GM03348 (cell line): ENCODE measurements at places on chromosomes 2 and 18.

DNA sequence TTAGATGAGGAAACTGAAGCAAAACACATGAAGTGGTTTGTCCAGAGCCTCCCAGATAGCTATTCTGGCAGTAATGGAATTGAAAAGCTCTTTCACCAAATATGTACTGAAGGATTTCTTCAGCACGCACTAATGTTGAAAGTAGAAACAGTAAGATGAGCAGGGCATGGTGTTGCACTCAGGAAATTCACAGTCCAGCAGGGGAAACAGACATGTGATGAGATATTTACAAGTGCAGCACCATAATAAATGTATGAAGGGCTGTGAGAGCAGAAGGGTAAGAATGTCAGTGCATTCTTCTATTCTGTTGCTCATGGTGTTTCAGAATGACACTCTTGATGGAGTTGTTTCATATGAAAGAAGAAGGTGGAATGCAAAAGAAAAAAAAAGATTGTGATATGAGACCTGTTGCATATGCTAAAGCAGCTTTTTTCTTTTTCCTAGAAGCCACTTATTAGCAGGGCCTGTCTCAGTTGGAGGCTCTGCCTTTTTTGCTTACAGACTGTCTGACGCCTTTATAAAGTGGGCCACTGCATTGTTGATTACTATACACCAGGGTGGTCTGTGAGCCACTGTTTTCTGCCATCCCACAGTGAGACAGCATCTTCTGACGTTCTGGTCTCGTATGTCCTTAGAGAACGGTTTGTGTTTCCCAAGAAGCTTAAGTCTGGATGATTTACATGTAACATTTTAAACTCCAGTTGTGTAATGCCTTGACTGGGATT is 516.9 kb downstream of the ARHGAP15 start:
- DNase-seq = no peak

DNA sequence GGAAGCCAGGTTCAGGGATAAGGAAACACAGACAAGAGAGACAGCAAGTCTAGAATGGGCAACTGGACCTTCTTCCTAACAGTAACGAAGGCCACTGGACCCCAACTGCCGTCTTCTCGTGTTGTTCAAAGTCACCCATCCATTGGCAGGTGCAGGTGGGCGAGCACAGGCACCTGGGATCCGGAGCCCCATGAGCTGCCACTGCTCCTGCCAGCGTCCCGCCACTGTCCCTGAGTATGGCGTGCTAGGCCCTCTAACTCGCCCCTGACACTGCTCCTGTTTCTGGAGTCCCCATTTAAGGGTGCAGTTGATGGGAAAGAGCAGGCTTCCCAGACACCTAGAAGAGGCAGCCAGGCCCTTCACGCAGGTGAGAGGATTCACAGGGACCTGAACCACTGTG is 48.0 kb downstream of the NDUFA10 start:
- DNase-seq = no peak

DNA sequence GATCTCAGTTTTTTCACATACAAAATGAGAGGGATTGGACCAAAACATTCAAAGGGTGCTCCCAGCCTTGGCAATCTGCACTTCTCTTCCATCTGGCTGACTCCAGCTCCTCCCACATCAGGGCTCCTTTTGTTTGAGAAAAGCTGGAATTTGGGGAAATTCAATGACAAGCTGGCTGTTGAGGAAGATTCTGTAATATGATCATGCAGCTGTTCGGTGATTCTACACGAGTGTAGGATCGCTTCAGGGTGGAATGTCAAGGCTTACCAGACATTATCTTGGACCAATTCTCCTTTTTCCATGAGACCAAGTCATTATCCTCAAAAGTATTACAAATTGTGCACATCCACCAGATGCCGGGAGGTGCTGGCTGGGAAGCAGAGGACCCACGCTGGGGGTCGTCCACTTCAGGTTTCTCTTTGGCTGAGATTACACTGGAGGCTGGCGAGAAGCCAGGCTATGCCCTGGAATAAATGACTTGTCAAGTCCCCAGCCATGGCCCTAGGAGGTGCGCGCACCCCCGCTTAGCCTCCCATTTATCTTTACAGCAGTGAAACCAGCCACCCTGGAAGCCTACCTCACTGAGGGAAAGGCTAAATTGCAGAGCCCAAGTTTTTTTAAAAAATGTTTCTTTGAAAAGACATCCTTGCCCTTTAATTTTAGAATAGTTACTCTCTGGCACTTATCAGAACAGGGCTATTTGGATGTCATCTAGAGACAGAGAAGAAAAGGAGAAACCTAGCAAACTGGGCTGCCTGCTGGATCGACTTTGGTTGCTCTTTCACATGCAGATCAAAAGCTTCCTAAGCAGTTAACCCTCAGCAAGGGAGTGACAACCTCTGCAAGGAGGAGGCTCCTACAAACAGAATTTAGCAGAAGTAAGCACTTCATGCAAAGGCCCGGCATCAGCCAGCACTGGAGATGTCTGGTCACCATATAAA is 42.5 kb upstream of the LCLAT1 start:
- peak; percentile 43 for DNase-seq

DNA sequence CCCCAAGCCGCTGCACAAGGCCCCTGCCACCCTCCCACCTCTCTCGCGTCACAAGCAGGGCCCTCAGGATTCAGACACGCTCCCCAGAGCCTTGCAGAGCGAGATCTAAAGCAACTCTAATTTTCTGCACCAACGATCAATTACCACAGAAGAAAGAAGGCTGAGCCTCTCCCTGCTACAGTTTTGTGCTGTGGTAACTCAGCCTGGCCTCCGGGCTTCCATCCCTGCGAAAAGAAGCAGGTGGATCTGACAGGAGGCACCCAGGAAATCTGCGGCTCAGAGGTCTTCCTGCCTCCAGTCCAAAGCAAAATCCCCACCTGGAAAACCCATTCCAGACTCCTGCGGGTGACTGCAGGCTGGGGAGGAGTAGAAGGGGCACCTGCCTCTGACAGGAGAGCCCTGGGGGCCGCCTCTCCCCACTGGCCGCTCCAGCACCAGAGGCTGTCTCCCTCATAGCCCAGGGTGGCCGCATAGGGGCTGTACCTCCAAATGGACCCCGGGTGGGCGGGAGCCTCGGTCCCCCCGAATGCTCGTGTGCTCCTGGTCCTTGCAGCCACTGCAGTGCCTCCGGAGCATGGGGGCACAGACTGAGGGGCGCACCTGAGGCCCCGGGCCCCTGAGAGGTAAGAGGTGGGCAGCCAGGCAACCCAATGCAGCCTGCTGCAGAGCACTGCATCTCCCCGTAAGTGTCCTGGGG is 31.0 kb downstream of the PXDN start:
- DNase-seq = no peak

DNA sequence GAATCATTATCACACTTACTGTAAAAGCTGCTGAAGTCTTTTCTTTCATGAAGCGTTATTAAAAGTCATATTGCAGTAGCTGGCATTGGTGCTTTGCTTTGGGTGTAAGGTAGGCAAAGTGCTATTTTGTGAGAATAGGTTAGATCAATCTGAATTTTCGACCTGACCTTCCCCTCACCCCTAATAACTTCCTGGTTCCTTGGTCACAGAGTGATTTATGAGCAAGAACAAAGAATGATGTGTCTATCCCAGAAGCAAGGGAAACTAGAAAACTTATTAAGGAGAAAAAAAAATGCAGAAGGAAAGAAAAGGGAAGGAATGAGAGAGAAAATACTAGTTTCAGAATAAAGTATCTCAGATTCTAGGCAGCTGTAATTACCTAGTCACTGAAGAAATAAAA is 163.1 kb upstream of the MEIS1 start:
- DNase-seq = no peak

- DNase-seq = peak; percentile 46
Observed at GRCh38 chr2:173884025-173884802, 81.0 kb downstream of the SP3 start.

GRCh38 chr2:204628926-204629712 is 83.8 kb downstream of the PARD3B start:
- DNase-seq = no peak

DNA sequence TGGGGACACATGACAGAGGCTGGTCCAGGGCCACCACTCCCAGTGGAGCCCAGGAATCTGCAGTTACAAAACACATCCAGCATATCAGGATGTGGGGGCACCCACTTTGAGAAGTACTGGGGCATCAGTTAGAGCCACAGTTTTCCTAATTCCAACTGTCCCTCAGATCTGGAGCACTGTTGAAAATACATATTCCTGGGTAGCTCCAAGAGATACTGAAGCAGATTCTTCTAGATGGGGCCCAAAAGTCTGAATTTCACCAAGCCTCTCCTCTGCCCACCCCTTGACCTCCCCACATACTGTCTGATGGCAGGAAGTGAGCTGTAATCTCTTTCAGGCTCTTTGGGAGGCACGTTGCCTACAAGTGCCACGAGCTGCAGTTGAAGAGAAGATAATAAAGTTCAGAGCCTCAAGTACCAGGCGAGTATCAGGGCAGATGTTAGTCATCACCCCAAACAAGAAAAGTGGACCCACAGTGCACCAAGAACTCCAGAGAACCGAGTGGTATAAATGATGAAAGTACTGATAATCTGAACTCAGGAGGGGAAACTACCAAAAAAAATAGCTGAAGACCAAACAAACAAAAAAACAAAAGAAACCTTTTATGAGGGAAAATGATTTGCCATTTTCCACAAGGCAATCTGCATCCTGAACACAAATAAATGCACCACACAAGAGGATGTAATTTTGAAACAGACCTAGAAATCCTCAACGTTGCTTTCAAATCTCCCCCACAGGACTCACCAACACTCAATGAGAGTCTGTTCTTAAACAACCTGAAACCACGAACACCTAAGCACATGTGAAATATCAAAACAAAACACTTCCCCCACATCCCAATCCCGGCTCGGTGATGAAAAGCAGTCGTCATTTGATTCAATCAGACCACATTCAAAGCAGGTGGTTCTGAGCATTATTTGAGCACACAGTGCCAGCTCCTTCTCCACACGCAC is 98.7 kb downstream of the TCF4 start:
- no peak for DNase-seq

DNA sequence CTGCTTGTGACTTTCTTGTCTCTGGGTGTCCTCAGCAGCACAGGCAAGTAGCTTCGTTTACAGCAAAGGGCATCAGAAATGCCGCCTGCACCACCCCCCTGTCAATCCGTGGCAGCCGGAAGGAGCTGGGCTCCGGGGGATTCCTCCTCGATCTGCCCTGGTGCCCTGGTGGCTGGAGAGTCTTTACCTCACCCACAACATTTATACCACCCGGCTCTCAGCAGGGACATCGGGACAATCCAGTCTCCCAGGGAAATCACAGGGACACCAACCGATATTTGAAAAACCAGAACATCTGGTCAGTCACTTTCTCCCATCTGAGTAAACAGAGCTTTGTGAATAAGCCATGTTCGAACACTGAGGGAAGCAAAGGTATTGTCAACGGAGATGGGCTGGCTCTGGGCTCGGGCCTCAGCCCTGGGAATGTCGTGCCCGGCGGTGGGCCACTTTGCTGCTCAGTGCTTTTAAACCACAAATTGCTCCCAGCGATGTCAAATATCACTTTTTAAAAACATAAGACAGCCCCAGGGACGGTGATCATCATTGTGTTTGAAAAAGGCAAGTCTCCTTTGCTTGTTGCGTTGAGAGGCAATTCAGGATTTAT is 210.0 kb upstream of the SALL3 start:
- DNase-seq = no peak

DNA sequence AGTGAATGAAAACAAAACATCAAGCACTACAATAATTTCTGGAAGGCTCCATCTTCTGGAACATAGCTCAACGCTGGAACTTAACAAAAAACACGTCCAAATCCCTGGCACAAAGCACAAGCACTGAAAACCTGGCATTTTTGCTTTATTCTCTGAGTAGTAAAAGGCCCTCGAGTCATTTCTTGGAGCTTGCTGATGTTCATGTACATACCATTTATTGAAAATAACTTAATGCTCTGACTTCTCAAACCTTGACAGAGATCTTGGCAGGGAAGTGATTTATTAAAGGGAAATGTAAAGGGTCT is 76.5 kb upstream of the STK17B start:
- no peak for DNase-seq

DNA sequence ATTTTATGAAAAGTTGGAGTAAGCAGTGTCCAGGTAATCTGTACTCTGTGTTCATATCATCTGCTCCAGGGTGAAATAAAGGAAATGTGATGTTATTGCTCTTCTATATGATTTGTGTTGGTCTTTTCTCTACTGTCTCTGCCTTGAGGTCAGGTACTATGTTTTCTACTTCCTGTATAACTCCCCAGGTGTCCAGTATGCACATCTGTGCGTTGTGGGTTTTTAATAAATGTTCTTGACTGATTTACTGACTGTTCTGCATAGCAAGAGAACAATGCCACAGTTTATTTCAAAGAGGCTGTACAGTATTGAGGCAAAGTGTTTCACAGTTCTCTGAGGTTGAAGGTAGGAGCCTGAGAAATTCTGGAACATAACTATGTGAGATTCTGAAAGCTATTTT is 89.7 kb downstream of the BABAM2 start:
- no peak for DNase-seq

GRCh38 chr2:49113046-49113445 is 41.3 kb downstream of the FSHR start:
- DNase-seq = no peak
